ENCODE measurements at places on chromosomes 1 and 21.

DNA sequence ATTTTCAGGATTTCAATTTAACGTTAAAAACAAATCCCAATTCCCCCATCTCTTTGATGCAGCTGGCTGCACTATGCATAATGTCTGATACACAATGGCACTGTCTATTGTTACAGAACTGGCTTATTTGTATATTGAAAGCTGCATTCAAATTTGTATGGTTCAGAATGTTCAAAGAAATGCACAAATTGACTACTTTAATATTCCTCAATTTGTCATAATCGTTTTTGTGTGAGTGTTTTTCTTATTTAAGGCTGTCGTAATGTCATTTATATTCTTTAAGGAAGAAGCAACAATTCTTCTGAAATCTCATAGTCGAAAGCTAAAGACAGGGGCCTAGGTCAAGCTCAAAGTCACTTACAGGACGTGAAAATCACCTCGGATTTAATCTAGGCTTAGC, 341.4 kb upstream of the ZRANB2 start:
- no peak for DNase-seq

DNA sequence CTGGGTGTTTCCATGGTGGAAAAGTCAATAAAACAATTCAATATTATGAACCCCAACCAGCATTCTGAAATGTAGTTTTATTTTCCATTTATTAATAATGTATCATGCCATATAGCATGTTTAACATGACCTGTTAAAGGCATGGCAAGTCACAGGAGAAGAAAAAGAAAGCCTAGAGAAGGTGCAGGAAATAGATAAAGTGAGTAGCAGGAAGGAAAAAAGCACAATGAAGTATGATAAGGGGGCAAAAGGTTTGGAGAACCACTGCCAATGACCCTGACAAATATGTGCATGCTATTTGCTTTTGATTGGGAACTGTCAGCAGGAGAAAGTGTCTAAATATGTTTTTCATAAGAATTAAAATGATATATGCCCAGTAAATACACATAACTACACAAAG, 85.6 kb downstream of the HMCN1 start:
- DNase-seq, result no peak

DNA sequence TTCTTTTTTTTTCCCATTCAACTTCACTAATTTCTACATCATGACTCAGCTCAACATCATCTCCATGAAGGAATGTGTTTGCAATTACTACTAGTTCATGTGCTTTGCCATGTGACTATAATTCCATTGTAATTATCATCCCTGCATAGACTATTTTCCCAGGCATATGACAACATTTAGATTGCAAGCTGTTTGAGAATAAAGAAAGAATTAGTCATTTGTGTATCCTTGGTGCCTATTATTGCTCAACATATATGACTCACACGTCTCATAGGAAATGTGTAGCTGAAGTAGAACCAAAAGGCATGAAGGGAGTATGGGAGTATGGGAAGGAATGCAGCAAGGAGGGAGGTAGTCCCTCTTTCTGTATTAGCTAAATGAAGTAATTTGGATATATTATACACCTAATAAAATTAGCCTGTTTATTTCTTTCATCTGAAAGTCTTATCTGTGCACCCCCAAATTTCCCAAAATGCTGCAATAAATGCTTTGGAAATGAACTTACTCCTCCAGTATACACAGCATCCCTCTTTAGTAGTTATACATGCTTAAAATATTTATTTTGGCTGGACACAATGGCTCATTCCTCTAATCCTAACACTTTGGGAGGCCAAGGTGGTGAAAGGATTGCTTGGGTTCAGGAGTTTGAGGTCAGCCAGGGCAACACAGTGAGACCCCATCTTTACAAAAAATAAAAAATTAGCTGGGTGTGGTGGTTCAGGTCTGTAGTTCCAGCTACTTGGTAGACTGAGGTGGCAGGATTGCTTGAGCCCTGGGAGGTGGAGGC, 316.9 kb upstream of the ADGRL4 start:
- no peak for DNase-seq

DNA sequence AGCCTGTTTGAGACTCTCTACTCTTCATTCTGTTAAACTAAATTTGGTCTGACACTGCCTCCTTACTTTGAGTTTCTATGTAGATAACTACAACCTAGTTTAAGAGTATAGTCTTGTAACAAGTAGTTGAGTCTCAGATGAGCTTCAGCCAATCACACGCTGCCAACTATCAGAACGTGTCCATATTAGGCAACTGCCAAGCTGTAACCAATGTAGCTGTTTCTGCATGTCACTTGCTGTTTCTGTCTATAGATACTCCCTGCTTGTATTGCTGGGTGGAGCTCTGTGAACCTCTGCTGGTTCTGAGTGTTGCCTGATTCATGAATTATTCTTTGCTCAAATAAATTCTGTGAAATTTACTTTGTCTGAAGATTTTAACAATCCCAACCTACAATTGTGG, 452.6 kb upstream of the NR5A2 start:
- DNase-seq, result no peak

DNA sequence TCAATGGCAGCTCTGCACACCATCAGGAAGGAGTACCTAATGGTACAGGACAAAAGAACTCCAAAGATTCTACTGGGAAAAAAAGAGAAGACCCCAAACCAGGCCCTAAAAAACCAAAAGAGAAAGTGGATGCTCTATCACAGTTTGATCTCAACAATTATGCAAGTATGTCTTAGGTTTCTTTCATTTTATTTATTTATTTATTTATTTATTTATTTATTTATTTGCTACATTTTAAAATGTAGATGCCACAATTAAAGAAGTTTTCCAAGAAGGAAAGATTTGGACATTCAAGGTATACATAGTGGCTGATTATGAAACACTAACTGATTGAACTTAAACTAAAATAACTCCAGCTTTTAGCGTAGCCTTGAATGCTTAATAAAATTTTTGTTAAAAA, 60.2 kb downstream of the PRRC2C start:
- DNase-seq, result no peak

DNA sequence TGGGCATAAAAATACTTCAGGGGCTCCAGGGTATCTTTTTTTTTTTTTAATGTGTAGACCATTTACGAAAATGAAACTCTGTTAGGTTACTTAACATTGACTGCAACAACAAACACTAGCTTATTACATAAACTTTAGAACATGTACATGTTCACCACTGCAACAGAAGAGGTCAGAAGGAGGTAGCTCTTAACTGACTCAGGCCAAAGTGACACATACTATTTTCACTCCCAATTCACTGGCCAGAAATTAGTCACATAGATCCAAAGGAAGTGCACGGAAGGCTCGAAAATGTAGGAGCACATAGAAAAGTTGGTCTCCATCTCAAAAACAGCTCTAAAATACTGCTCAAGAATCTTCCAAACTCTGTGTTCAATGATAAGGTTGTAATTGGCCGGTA, 107.2 kb downstream of the AKT3 start:
- DNase-seq, result no peak

GRCh38 chr1:12480748-12481362, 137.2 kb downstream of the DHRS3 start:
- no peak for DNase-seq

DNA sequence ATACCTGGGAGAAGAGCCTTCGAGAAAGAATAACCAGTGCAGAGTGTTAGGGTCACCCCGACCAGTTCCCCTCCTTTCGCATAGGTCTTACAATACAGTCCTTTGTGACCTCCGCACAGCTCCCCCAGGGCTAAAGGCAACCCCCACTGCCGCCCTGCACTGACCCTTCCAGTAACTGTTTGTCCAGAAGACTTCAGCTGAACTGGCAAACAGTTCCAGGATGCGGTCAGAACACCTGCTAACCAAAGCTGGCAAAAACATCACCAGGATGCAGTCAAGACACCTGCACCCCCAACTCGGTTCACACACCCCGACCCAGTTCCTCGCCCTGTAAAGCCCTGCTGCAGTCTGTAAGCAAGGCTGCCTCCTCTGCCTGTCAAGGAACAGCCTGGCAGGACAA, 6.4 kb upstream of the EVA1B start:
- no peak for DNase-seq
